ENCODE measurements at places on chromosomes 12 and 14.

GRCh38 chr14:55571125-55571889 lies 8.7 kb upstream of the KTN1 start:
- no peak for DNase-seq

GRCh38 chr12:114152890-114153289 lies 186.8 kb upstream of the RBM19 start:
- DNase-seq: peak; percentile 28

DNA sequence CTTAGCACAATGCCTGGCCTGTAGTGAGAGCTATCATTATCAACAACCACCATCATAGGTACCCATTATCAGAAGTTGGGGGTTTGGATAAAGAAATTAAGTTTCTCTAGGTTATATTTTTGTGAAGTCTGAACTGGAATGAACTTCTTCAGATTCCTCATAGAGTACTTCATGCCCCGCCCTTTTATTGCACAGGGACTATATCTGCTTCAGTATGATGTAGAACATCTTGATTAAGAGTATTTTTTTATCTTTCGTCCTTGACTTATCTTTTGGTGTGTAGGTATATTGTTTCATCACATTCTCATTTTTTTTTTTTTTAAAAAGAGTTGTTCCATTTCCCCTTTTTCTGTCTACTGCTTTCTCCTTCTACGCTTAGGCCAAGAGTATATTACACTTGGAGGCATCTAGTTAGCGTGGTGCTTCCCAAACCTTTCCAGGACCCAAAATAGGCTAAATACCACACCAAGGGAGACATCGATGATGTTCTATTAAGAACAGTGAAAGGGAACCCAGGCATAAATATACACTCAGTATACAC lies 467.5 kb downstream of the ZFP36L1 start:
- DNase-seq: no peak

- DNase-seq: peak; percentile 78
Measured at GRCh38 chr14:61965030-61965745, 203.0 kb downstream of the SNAPC1 start.

- peak; percentile 67 for DNase-seq
Measured at GRCh38 chr14:74658535-74659131, 46.6 kb upstream of the LTBP2 start.

DNA sequence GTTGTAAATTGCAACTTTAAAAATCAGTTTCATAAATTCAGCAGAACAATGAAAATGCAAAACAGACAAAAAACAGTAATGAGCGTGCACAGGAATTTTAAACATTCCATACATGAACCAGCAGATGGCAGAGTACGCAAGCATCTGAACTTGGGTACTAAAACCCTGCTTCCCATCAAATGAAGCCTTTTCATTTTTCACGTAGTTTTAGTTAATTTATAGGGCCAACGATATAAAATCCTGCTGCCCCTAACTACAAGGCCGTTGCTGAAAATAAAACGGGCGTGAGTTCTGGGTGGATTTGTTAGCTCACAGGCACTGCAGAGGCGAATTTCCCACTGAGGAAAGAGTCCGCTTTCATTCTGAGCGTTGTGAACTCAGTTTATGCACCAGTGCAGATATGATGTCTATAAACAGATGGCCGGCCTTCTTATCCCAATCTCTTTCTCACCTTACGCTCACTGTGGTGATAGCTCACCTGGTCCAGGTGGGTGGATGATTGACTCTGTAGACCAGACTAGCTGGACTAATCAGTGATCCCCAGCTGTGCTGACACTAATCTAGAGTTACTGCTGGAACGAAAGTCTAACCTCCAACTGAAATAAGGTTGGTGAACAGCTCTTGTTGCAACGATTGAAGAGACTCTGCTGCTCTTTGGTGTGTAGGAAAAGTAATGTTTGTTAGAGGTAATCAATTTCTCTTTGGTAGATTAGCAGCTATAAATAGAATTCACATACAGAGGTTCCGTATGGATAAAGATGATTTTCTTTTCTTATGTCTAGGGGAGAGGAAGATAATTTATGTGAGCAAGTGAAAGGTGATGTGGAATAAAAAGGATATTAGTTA lies 89.2 kb downstream of the PDZRN4 start:
- DNase-seq: peak; percentile 38

DNA sequence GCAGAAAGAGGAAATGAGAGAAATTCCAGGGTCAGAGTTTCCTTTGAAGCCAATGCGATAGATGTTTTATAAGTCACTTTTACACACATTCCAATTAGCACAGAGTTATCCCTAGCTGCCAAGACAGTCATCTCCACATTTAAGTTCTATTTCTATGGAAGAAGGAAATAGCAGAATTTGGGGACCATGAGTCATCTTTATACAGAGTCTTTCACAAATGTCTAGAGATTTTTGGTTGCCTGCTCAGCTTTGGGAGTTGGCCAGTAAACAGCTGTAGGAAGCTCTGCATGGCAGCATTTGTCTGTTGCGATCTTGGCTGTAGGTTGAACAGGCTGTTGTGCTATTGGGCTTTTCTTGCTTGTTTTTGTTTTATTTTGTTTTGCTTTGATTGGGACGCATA lies 884.3 kb downstream of the GALC start:
- no peak for DNase-seq

DNA sequence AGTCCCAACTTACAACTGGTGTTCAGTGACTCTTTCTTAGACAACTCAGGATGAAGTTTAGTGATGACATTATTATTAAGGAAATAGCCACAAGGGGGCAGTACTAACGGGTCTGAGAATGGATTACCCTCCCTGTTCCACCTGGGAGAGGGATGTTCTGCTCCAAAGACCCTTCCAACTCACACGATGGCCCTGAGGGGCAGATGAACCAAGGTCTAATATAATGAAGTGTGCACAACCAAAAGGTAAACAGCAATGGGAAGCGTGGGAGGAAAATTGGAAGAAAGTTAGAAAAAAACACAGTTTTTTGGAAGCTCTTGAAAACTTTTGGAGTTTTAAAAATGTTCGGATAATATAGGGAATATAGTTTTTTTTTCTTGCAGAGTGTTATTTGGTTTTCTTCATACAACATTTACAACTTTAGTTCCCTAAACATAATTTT lies 24.0 kb downstream of the FGF6 start:
- peak; percentile 36 for DNase-seq

GRCh38 chr12:116595186-116595585 lies 36.0 kb downstream of the MAP1LC3B2 start:
- no peak for DNase-seq

GRCh38 chr14:99880651-99881420 lies 87.6 kb downstream of the EML1 start:
- DNase-seq: no peak

DNA sequence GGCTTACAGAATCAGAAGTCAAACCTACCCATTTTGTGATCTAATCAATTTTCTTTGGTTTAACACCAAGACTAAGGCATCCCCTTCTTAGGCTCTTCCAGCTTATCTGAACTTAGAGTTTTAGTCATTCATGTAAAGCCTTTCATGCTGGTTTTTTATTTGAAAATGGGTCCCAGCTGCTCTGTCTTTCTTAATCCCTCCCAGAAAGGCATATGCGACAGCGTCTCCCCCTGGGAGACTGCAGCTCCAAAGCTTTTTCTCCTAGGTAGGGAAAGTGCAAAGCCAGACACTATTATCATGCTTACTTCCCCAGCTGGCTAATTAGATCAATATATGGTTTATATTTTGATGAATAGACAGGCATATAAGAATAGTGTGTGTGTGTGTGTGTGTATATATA lies 96.6 kb upstream of the E2F7 start:
- DNase-seq: no peak
